ENCODE measurements at places on chromosomes 5 and 9. TPM values are rescaled to one million over a fixed set of nuclear protein-coding genes. Genes with fewer than 3 reads are reported as not detected.

GRCh38 chr5:110094109-110094508 lies 404.4 kb downstream of the MAN2A1 start:
- H3K4me1 ChIP-seq: no peaks in the 10 kb centered on the region
- no peaks in the 10 kb centered on the region for H3K36me3 ChIP-seq
- no peak overlapping the region for H3K4me3 ChIP-seq
- DNase-seq: no peak

The S1PR3 gene
- total RNA-seq: 36.4 TPM

The RXRA gene
- total RNA-seq: 49.5 TPM

- H3K36me3 ChIP-seq: no peaks in the 10 kb centered on the region
- H3K4me3 ChIP-seq: no peak overlapping the region
- no peaks in the 10 kb centered on the region for H3K27me3 ChIP-seq
- DNase-seq: no peak
- no peak overlapping the region for H3K27ac ChIP-seq
Observed at GRCh38 chr5:156755421-156756087, 94.5 kb upstream of the PPP1R2B start.

DNA sequence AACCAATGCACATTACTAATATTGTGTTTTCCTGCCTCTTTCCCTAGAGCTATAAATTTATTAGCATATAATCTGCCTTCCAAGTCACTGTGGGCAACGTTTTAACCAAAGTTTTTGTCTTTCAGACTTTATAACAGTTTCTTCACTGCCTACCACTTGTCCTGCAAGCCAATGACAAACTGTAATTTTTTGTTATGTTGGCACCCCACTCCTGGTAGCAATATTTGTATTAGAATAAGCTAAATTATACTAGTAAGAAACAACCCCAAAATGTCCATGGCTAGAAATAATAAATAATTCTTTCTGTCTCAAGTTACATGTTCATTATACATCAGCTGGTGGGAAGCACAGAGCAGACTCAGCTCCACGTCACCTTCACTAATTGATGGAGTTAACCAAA lies 51.7 kb downstream of the ATPSCKMT start:
- no peaks in the 10 kb centered on the region for H3K4me1 ChIP-seq
- no peaks in the 10 kb centered on the region for H3K36me3 ChIP-seq
- no peak for DNase-seq
- no peak overlapping the region for H3K4me3 ChIP-seq

GRCh38 chr9:20442461-20443319 lies 179.6 kb downstream of the MLLT3 start:
- H3K27ac ChIP-seq: no peak overlapping the region
- no peaks in the 10 kb centered on the region for H3K27me3 ChIP-seq
- H3K4me3 ChIP-seq: no peak overlapping the region
- no peaks in the 10 kb centered on the region for H3K36me3 ChIP-seq

DNA sequence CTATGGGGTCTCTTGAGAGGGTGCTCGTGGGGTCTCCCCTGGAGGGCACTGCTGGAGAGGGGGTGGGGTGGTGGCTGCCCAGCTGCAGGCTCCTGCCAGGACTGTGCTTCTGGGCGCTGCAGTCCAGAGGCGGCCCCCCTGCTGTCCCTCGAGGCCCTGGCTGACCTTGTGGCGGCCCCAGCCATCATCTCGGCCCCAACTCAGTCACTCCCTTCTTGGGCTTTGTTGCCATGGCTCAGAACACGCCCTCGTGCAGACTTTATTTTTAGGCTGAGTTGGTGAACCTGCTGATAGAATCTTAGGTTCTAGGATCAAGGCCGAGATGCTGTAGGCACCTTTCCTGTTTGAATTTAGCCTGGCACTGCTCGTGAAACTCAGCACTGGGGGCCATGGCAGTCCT lies 22.8 kb downstream of the FBXW5 start:
- H3K4me1 ChIP-seq: no peaks in the 10 kb centered on the region
- no peak overlapping the region for H3K4me3 ChIP-seq
- H3K27me3 ChIP-seq: no peaks in the 10 kb centered on the region
- H3K36me3 ChIP-seq: no peaks in the 10 kb centered on the region
- DNase-seq: no peak

GRCh38 chr9:134375430-134376385 lies 49.5 kb downstream of the RXRA start:
- H3K27ac ChIP-seq: peak overlapping the region; percentile 85
- H3K27me3 ChIP-seq: no peaks in the 10 kb centered on the region
- H3K4me1 ChIP-seq: peaks cover 46% of the 10 kb centered on the region
- DNase-seq: peak; percentile 78

DNA sequence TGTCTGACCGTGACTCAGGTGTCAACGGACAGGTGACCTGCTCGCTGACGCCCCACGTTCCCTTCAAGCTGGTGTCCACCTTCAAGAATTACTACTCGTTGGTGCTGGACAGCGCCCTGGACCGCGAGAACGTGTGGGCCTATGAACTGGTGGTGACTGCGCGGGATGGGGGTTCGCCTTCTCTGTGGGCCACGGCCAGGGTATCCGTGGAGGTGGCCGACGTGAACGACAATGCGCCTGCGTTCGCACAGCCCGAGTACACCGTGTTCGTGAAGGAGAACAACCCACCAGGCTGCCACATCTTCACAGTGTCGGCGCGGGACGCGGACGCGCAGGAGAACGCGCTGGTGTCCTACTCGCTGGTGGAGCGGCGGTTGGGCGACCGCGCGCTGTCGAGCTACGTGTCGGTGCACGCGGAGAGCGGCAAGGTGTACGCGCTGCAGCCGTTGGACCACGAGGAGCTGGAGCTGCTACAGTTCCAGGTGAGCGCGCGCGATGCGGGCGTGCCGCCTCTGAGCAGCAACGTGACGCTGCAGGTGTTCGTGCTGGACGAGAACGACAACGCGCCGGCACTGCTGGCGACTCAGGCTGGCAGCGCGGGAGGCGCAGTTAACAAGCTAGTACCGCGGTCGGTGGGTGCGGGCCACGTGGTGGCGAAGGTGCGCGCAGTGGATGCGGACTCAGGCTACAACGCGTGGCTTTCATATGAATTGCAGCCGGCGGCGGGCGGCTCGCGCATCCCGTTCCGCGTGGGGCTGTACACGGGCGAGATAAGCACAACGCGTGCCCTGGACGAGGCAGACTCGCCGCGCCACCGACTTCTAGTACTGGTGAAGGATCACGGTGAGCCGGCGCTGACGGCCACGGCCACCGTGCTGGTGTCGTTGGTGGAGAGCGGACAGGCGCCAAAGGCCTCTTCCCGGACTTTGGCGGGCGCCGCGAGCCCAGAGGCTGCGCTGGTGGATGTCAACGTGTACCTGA lies 1.8 kb downstream of the PCDHA11 start:
- DNase-seq: no peak
- H3K4me3 ChIP-seq: no peak overlapping the region
- no peaks in the 10 kb centered on the region for H3K27me3 ChIP-seq
- H3K4me1 ChIP-seq: no peaks in the 10 kb centered on the region

- H3K36me3 ChIP-seq: no peaks in the 10 kb centered on the region
- no peak for DNase-seq
- no peak overlapping the region for H3K4me3 ChIP-seq
- H3K27ac ChIP-seq: no peak overlapping the region
- no peaks in the 10 kb centered on the region for H3K27me3 ChIP-seq
Observed at GRCh38 chr9:121301881-121302286, 33.9 kb downstream of the GSN start.

GRCh38 chr5:66646570-66646969 lies 50.4 kb downstream of the MAST4 start:
- H3K4me1 ChIP-seq: no peaks in the 10 kb centered on the region
- no peaks in the 10 kb centered on the region for H3K36me3 ChIP-seq
- no peak overlapping the region for H3K27ac ChIP-seq
- H3K4me3 ChIP-seq: no peak overlapping the region

The PHF24 gene
- 0.98 TPM for total RNA-seq

The TMC1 gene
- 0.25 TPM for total RNA-seq

DNA sequence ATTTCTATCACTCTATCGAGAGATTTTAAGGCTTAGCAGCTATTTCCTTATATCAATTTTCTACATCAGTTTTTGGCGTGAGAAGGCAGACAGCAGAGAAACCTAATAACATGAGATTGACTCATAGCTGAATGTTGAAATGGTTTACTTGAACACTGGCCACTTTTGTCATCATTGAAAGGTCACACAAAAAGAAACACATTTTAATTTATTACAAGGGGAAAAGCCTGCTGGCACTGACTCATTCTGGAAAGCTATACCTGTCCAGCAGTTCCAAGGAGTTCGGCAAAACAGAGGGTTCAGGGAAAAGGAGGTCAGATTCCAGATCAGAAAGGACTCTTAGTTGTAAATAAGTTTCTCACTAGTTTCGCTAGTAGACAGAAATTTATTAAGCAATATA lies 566.4 kb downstream of the DNAH5 start:
- no peaks in the 10 kb centered on the region for H3K36me3 ChIP-seq
- no peak overlapping the region for H3K27ac ChIP-seq
- no peak for DNase-seq
- no peaks in the 10 kb centered on the region for H3K4me1 ChIP-seq

DNA sequence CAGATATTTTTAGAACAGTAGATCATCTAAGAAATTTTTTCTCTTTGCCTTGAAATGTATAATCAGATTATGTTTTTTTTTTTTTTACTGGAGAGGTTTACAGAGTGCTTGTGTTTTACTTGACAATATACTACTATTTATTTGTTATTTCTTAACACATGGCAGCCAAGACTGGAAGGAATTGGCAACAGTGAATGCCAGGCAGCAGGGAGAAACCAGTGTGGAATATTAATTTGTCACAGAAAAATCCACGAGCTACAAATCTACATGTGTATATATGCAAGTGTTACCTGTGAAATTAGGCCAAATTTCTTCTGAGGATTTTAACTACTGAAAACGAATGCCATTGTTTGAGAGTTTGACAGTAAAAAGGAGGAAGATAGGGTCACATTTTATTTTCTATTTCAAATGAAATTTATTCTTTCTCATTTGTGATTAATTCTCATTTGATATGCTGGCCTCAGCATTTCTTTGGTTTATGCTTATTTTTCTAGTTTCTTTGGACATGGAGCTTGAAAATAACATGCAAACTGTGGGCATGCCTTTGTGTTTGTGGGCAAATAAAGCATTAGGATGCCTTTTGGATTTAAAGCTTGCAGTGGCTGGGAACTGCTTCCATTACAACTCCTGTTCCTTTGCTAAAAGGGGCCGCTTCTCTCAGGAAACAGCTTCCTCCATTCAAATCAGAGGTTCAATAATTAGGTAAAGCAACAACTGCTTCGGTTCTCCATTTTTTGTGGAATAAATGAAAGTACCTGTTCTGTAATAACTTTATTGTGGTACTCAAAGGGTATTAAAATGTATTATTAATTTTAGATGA lies 39.0 kb upstream of the ZFYVE16 start:
- H3K36me3 ChIP-seq: no peaks in the 10 kb centered on the region
- no peak for DNase-seq
- no peaks in the 10 kb centered on the region for H3K27me3 ChIP-seq
- H3K4me1 ChIP-seq: no peaks in the 10 kb centered on the region

DNA sequence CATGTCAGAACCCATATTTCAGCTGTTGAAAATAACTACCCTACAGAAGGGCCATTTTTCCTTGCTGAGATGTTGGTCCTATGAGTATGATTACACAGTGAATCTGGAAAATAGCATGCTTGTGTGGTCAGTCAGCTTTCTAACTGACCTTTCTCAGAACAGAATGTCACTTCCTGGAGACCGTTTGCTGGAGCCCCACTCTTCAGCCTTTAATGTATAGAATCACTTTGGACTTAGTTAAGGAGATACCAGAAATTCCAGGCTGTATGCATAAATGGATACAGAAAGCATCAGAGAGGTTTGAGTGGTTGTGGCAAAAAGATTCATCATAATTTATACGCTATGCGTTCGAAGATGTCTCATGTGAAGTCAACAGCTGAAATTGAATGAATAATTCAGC lies 488.1 kb downstream of the EBF1 start:
- H3K27me3 ChIP-seq: no peaks in the 10 kb centered on the region
- H3K27ac ChIP-seq: no peak overlapping the region
- no peak overlapping the region for H3K4me3 ChIP-seq
- no peaks in the 10 kb centered on the region for H3K4me1 ChIP-seq

- H3K4me3 ChIP-seq: no peak overlapping the region
- no peaks in the 10 kb centered on the region for H3K27me3 ChIP-seq
- DNase-seq: no peak
- H3K36me3 ChIP-seq: no peaks in the 10 kb centered on the region
- no peak overlapping the region for H3K27ac ChIP-seq
Observed at GRCh38 chr9:131227959-131228460, 48.3 kb downstream of the FAM78A start.

- H3K4me1 ChIP-seq: peaks cover 16% of the 10 kb centered on the region
- H3K4me3 ChIP-seq: no peak overlapping the region
- DNase-seq: peak; percentile 45
- no peaks in the 10 kb centered on the region for H3K36me3 ChIP-seq
Observed at GRCh38 chr5:112412346-112412745, 6.7 kb downstream of the EPB41L4A start.

The SLC46A2 gene
- 0.66 TPM for total RNA-seq

The GLRA1 gene
- not detected for total RNA-seq

The MROH2B gene
- not detected for total RNA-seq

- H3K36me3 ChIP-seq: no peaks in the 10 kb centered on the region
- H3K27me3 ChIP-seq: peaks cover 9% of the 10 kb centered on the region
- peak within 1 kb of the TSS; percentile 48 for H3K27ac ChIP-seq
- peaks cover 7% of the 10 kb centered on the region for H3K4me1 ChIP-seq
- peak; percentile 89 for DNase-seq
Observed at GRCh38 chr5:31193591-31194467, at the start of gene CDH6. CDH6 (plus strand) TSS chr5:31193686; CDS start chr5:31267474, 73,788 bp downstream.

The DUSP1 gene
- total RNA-seq: 172 TPM

The EXD3 gene
- total RNA-seq: 44.5 TPM

DNA sequence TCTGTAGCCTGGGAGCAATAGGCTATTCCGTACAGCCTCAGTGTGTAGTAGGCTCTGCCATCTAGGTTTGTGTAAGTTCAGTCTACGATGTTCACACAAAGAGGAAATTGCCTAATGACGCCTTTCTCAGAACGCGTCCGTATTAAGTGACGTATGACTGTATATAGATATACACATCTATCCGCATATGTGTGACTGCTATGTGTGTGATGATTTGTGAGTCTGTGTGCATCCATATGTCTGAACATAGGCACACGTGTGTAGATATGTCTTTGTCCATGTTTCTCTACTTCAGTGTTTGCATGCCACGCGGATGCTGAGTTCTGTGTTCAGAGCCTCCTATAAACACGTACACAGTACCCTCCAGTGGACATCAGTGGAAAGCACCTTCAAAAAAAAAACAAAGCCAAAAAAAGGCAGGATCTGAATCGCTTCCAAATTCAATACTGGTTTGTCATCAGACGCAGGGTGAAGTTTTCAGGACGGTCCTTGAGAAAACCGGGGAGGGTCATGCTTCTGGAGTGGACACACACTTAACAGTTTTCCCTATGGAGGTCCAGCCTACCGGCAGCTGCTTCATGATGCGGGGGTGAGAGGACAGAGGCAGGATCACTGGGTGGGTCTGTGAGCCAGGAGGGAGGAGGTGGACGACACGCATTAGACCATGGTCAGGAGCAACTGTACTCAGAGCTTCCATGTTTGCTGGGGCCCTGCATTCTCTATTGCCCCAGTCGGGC lies 29.5 kb upstream of the ALDH1B1 start:
- no peaks in the 10 kb centered on the region for H3K36me3 ChIP-seq
- DNase-seq: peak; percentile 89
- H3K4me1 ChIP-seq: no peaks in the 10 kb centered on the region
- no peak overlapping the region for H3K27ac ChIP-seq
- no peak overlapping the region for H3K4me3 ChIP-seq

GRCh38 chr9:28456861-28457260 lies 883.6 kb upstream of the C9orf72 start:
- H3K27ac ChIP-seq: no peak overlapping the region
- H3K4me1 ChIP-seq: no peaks in the 10 kb centered on the region

- peak; percentile 12 for DNase-seq
- H3K4me3 ChIP-seq: no peak overlapping the region
- no peak overlapping the region for H3K27ac ChIP-seq
- no peaks in the 10 kb centered on the region for H3K27me3 ChIP-seq
- H3K4me1 ChIP-seq: peaks cover 3% of the 10 kb centered on the region
Observed at GRCh38 chr9:88829276-88829675, 162.0 kb upstream of the S1PR3 start.
